Esophagus squamous epithelium (tissue), 5 donors: ENCODE measurements at places on chromosomes 12 and 14.

- no peak for DNase-seq
- H3K27ac ChIP-seq, result no peak overlapping the region
- no peak overlapping the region for H3K4me3 ChIP-seq
- H3K36me3 ChIP-seq, result peaks cover 82% of the 10 kb centered on the region
Measured at GRCh38 chr12:128808651-128809050, 15.1 kb downstream of the SLC15A4 start.

GRCh38 chr12:101799774-101800173 lies 31.0 kb downstream of the GNPTAB start:
- H3K27ac ChIP-seq, result no peak overlapping the region
- no peaks in the 10 kb centered on the region for H3K4me1 ChIP-seq
- no peak overlapping the region for H3K4me3 ChIP-seq
- no peaks in the 10 kb centered on the region for H3K27me3 ChIP-seq
- no peak for DNase-seq
- no peaks in the 10 kb centered on the region for H3K36me3 ChIP-seq

DNA sequence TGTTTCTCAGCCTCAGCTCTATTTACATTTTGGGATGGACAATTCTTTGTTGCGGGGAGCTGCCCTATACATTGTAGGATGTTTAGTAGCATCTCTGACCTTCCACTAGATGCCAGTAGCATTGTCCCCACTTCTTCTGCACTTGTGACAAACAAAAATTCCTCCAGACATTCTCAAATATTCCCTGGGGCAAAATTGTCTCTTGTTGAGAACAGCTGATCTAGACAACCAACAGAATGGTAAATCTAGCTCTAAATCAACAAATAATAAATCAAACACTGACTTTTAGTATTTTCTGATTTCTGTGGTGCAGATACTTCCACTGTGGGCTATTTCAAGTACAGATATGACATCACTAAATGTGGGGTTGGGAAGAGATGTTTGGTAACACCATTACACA lies 60.7 kb downstream of the MSRB3 start:
- peaks cover 8% of the 10 kb centered on the region for H3K4me1 ChIP-seq
- H3K27me3 ChIP-seq, result no peaks in the 10 kb centered on the region
- H3K27ac ChIP-seq, result no peak overlapping the region
- no peak overlapping the region for H3K4me3 ChIP-seq

GRCh38 chr12:56084958-56085543 lies 5.1 kb downstream of the ERBB3 start:
- no peaks in the 10 kb centered on the region for H3K27me3 ChIP-seq
- no peak overlapping the region for H3K4me3 ChIP-seq
- DNase-seq, result no peak

- no peaks in the 10 kb centered on the region for H3K27me3 ChIP-seq
- peak overlapping the region; percentile 97 for H3K4me3 ChIP-seq
- H3K27ac ChIP-seq, result peak overlapping the region; percentile 97
- H3K4me1 ChIP-seq, result peaks cover 21% of the 10 kb centered on the region
Measured at GRCh38 chr12:89525305-89525823, 483 bp downstream of the POC1B start.

DNA sequence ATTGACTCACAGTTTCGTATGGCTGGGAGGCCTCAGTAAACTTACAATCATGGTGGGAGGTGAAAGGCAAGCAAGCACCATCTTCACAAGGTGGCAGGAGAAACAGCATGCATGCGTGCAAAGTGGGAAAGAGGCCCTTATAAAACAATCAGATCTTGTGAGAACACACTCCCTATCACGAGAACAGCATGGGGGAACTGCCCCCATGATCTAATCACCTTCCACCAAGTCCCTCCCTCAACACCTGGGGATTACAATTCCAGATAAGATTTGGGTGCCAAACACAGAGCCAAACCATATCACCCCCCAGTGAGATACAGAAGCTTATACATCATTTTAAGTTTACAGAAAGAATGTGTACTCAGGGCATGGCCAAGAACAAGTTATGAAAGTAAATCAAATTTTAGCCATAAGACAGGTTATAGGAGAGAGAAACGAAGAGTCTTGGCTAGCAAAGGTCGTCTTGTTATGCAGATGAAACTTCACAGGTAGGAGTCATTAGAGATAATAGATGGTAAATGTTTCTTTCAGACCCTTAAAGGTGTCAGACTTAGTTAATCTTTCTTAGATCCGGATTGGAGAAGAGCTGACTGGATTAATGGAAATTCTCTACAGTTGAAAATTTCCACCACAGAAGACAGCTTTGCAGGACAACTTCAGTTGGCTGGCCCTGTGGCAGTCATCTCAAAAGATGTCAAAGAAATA lies 79.8 kb upstream of the SEL1L start:
- no peak overlapping the region for H3K27ac ChIP-seq
- H3K27me3 ChIP-seq, result no peaks in the 10 kb centered on the region
- no peak for DNase-seq
- no peaks in the 10 kb centered on the region for H3K4me1 ChIP-seq
- H3K4me3 ChIP-seq, result no peak overlapping the region

DNA sequence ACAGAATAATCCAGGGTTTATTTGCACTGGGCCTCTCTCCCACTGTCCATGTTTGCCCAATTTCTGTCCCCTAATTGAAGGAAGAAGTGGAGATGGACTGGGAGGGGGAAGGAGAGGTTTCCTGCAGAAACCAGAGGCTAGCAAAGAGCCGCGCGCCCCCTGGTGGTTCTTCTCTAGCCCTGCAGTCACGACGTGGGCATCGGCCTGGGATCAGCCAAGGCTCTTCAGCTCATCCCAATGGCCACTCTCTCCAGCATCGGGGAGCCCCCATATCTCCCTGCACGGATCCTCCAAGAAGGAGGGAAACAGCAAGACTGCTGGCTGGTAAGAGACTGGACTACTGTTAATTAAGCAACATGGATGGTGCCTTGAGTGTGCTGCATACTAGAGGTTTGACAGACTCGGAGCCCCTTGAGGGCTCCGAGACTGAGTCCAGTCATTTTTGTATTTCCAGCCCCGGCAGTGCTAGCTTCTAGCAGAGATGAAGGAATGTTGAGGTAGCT lies 18.7 kb downstream of the ZBTB39 start:
- H3K4me3 ChIP-seq, result no peak overlapping the region
- no peaks in the 10 kb centered on the region for H3K27me3 ChIP-seq
- H3K27ac ChIP-seq, result peak overlapping the region; percentile 31

GRCh38 chr14:70708717-70709570 lies 67.2 kb downstream of the TTC9 start:
- peak overlapping the region; percentile 62 for H3K27ac ChIP-seq
- no peak overlapping the region for H3K4me3 ChIP-seq
- DNase-seq, result no peak
- H3K27me3 ChIP-seq, result no peaks in the 10 kb centered on the region
- H3K4me1 ChIP-seq, result peaks cover 62% of the 10 kb centered on the region
